ENCODE measurements at places on chromosomes 11 and 22. TPM values are rescaled to one million over a fixed set of nuclear protein-coding genes. Genes with fewer than 3 reads are reported as not detected.
A peak's percentile ranks its signal among the peaks of the same experiment; 100 is the strongest.

RIC3 gene
- not detected for total RNA-seq

CLCF1 gene
- 6.1 TPM for total RNA-seq

GRCh38 chr22:50032109-50032871 is 19.7 kb upstream of the IL17REL start:
- H3K4me1 ChIP-seq: no peaks in the 10 kb centered on the region
- H3K27ac ChIP-seq: no peak overlapping the region
- H3K4me3 ChIP-seq: no peak overlapping the region
- peaks cover 14% of the 10 kb centered on the region for H3K27me3 ChIP-seq
- H3K36me3 ChIP-seq: no peaks in the 10 kb centered on the region

CCDC157 gene
- total RNA-seq: 1.2 TPM

FJX1 gene
- 14.9 TPM for total RNA-seq

- H3K36me3 ChIP-seq: peaks cover 8% of the 10 kb centered on the region
- DNase-seq: no peak
- no peaks in the 10 kb centered on the region for H3K4me1 ChIP-seq
- no peaks in the 10 kb centered on the region for H3K27me3 ChIP-seq
Observed at GRCh38 chr11:75577207-75577606, 15.2 kb downstream of the SERPINH1 start.

DNA sequence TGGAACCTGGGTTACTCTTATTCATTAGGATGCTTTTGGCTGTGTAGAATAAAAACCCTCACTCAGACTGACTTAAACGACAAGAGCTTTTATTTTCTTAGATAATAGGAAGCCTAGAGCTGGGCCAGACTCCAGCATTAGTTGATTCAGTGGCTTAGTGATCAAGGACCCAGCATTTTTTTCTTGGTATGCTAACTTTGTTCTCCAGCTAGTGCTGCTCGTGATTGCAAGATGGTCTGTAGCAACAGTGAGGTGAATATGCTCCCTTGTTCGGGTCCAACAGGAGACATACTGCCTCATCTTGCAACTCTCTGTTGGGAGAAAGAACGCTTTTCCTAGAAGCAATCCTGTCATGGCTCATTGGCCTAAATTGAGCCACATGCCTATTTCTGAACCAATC is 33.4 kb downstream of the INSC start:
- no peak for DNase-seq
- no peak overlapping the region for H3K4me3 ChIP-seq
- 0 out of 2 replicates have a peak, but pooled peaks cover 2% of the 10 kb centered on the region for H3K27me3 ChIP-seq
- no peak overlapping the region for H3K27ac ChIP-seq
- H3K4me1 ChIP-seq: no peaks in the 10 kb centered on the region

GRCh38 chr11:131868629-131869507 is 498.5 kb downstream of the NTM start:
- no peaks in the 10 kb centered on the region for H3K4me1 ChIP-seq
- no peaks in the 10 kb centered on the region for H3K27me3 ChIP-seq
- H3K4me3 ChIP-seq: no peak overlapping the region

DNA sequence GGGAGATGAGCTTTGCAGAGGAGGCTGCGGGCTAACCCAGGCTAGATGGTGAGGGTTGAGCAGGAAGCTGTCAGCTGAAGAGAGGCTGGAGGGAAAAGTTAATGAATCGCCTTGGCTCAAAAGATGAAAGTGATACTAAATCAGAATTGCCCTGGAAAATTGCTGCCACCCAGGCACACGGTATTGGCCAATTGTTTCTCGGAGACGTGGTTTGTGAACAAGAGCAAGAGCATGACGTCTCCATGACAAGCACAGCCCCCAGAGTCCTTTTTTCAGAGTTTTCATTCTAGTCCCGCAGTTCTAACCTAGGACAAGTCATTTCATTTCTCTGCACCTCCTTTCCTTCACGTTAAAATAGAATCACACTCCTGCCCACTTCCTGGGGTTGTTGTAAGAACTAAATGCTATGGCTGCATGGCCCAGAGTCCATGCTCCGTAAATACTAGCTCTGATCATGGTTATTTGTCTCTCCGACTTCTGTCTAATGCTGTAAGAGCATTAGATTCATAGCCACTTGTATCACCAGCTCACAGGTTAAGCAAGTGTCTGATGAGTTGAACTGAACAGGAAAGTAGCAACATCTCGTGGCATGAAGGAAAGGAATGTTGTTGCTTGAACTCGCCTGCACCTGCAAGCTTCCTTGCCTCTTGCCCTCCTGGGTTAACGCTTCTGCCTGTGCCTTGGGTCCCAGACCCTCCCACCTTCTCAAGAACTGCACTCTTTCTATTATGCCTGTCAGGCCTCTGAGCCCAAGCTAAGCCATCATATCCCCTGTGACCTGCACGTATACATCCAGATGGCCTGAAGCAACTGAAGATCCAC is 33.8 kb upstream of the NUP50 start:
- no peak overlapping the region for H3K4me3 ChIP-seq
- no peaks in the 10 kb centered on the region for H3K4me1 ChIP-seq
- H3K36me3 ChIP-seq: no peaks in the 10 kb centered on the region

OR51B4 gene
- total RNA-seq: not detected

GRCh38 chr11:12884751-12885318 is 124.3 kb upstream of the RASSF10 start:
- no peaks in the 10 kb centered on the region for H3K27me3 ChIP-seq
- H3K4me3 ChIP-seq: no peak overlapping the region
- no peaks in the 10 kb centered on the region for H3K4me1 ChIP-seq
- peaks cover 20% of the 10 kb centered on the region for H3K36me3 ChIP-seq
- H3K27ac ChIP-seq: no peak overlapping the region
- no peak for DNase-seq

OR8G5 gene
- total RNA-seq: not detected

XKR3 gene
- not detected for total RNA-seq

LRRC74B gene
- total RNA-seq: not detected

DNA sequence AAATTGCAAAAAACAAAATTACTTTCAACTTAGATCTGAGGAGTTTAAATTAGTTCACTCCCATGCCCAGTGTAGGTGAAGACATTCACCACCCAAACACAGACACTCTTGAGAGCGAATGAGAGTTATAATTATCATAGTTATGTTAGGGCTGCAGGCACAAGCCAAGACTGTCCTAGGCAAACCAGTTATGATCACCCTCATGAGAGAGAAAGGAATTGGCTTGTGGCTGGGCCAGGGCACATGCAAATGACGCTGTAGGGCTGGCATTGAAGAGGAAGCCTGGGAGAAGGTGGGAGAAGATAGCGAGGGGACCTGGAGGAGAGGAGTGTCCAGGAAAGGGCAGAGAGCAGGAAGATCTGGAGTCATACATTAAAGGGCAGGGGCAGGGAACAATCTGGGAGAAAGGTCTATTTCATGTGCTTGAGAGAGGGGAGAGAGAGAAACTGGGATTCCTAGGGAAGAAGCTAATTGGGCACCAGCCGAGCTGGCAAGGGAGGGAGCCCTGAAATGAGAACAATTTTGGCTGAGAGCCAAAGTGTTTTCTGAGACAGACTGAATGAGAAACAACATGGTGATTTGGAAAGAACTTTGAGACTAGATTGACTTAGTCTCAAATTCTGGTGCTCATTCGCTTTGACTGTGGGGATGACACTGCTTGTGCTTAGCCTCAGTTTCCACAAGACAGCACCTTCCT is 279.9 kb downstream of the KIRREL3 start:
- H3K4me3 ChIP-seq: no peak overlapping the region
- H3K27ac ChIP-seq: no peak overlapping the region
- H3K4me1 ChIP-seq: no peaks in the 10 kb centered on the region
- no peak for DNase-seq

- H3K4me1 ChIP-seq: no peaks in the 10 kb centered on the region
- no peak overlapping the region for H3K4me3 ChIP-seq
- H3K27me3 ChIP-seq: no peaks in the 10 kb centered on the region
- no peak overlapping the region for H3K27ac ChIP-seq
- H3K36me3 ChIP-seq: no peaks in the 10 kb centered on the region
Observed at GRCh38 chr22:30270832-30271231, 4.2 kb upstream of the OSM start.

DNA sequence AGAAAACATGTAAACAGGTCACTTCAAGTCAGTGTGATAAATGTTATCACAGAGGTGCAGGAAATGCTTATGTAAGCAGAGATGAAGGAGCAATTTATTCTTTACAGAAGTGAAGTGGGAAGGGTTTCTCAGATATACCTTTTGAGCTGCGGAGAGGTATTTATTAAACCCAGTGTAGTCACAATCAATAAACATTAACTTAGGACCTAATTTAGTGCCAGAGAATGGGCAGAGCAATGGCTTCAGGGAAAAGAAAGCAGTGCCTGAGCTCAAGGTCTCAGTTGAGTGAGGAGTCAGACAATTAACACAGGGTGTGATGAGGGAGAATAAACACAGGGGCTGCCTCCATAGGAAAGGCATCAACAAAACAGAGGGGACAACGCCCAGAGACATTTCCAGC is 1.9 kb downstream of the MS4A5 start:
- no peak overlapping the region for H3K4me3 ChIP-seq
- no peak overlapping the region for H3K27ac ChIP-seq

DNA sequence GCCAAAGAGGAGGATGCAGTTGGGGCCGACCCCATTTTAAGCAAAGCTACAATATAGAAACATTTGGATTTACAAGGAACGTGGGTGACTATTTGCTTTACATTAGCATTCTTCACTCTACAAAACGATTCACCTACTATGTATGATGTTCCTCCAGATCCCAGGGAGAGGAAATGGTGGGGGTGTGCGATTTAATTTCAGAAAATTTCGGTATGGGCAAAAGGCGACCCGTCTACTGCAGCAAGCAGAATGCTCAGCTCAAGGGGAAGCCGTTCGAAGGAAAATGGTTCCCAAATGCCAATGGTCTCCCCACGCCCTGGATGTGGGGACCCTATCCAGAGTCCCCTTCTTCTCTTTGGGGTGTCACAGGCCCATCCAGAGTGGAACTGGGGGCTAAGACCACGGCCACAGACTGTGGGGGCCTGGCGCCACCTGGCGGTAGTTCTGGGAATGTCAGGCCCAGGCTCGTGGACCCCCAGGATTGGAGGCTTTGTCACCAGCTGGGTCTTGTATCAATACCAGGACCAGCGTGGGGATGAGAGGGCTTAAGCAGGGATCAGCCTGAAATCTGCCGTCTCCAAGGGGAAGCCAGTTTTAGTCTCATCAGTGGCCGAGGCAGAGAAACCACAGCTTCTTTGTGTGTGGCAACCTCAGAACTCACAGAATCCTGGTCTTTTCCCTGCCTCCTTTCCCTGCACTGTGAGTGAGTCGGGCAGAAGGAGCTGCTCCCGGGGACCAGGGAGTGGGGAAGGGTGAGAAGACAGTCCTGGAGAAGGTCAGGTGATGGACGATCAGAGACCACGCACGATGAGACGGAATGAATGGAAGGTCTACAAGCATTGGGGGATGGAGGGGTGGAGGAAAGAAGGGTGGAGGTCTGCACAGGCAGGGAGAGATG is 8.4 kb downstream of the LRRC10B start:
- no peaks in the 10 kb centered on the region for H3K36me3 ChIP-seq
- no peaks in the 10 kb centered on the region for H3K27me3 ChIP-seq
- H3K27ac ChIP-seq: no peak overlapping the region
- no peak overlapping the region for H3K4me3 ChIP-seq

- no peaks in the 10 kb centered on the region for H3K36me3 ChIP-seq
- no peaks in the 10 kb centered on the region for H3K27me3 ChIP-seq
- peak; percentile 92 for DNase-seq
- no peak overlapping the region for H3K4me3 ChIP-seq
- H3K27ac ChIP-seq: peak overlapping the region; percentile 62
Observed at GRCh38 chr11:16117989-16118756, 238.2 kb downstream of the SOX6 start.

OR56A1 gene
- not detected for total RNA-seq

- no peaks in the 10 kb centered on the region for H3K27me3 ChIP-seq
- H3K27ac ChIP-seq: no peak overlapping the region
- H3K4me3 ChIP-seq: no peak overlapping the region
- no peak for DNase-seq
- H3K36me3 ChIP-seq: no peaks in the 10 kb centered on the region
Observed at GRCh38 chr11:88480223-88480622, 142.7 kb upstream of the CTSC start.

DNA sequence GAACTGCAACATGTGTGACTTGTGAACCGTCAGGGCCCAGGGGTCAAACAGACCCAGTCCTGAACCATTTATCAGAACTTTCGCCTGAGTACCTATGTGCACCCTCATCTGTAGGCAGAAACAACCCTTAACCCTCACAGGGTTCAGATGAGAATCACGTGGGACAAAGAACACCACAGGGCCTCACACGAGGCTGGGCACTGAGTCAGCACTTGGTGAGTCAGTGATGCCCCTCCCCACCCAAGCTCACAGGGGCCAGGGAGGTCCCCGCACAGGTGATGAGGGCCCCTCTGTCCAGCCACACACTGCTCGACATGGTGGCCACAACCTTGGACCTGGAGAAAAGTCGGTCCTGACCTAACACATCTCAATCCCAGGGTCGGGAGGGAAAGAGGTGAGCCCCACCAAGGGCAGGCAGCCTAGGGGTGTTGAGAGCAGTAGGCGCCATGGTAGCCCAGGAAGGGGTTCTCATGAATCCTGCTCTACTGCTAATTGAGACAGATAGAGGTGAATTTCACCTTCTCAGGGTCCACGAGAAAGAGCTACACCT is 176.4 kb downstream of the SHANK2 start:
- 0 out of 2 replicates have a peak, but pooled peaks cover 5% of the 10 kb centered on the region for H3K27me3 ChIP-seq
- no peak for DNase-seq
- H3K4me1 ChIP-seq: no peaks in the 10 kb centered on the region
- H3K36me3 ChIP-seq: no peaks in the 10 kb centered on the region
- H3K27ac ChIP-seq: no peak overlapping the region
- H3K4me3 ChIP-seq: no peak overlapping the region

GLB1L3 gene
- total RNA-seq: not detected

MAPK1 gene
- 97.9 TPM for total RNA-seq

OR6T1 gene
- total RNA-seq: not detected

OR8G1 gene
- not detected for total RNA-seq

GRCh38 chr22:20531404-20532201 is 24.2 kb downstream of the MED15 start:
- peaks cover 27% of the 10 kb centered on the region for H3K4me1 ChIP-seq
- H3K27ac ChIP-seq: peak overlapping the region; percentile 63
- peak; percentile 78 for DNase-seq
- peaks cover 14% of the 10 kb centered on the region for H3K36me3 ChIP-seq

FAT3 gene
- 23.1 TPM for total RNA-seq

- H3K27me3 ChIP-seq: no peaks in the 10 kb centered on the region
- H3K4me3 ChIP-seq: no peak overlapping the region
Observed at GRCh38 chr11:79243422-79244210, 197.2 kb downstream of the TENM4 start.

SLC1A2 gene
- not detected for total RNA-seq

FAM180B gene
- 0.16 TPM for total RNA-seq

KDM4E gene
- total RNA-seq: not detected

- H3K27me3 ChIP-seq: no peaks in the 10 kb centered on the region
- H3K36me3 ChIP-seq: no peaks in the 10 kb centered on the region
- DNase-seq: no peak
- H3K4me1 ChIP-seq: no peaks in the 10 kb centered on the region
- no peak overlapping the region for H3K4me3 ChIP-seq
Observed at GRCh38 chr22:29157759-29158535, 47.7 kb upstream of the EMID1 start.

DNA sequence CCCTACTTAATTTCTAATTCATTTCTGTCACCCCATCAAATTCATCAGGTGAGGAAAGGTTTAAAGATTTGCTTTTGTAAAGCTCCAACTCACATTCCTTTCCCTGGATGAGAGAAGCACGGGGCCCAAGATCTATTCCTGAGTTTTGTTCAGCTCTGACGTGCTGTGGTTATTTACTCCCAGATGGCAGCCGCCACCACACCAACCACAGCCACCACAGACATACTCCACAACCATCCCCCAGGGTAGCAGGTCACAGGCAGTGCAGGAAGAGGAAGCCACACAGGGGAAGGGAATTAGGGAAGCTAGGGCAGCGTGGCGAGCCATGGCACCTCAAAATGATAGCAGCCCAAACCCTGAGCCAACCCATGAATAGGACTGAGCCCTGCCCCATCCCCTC is 63.5 kb upstream of the CSNK2A3 start:
- no peaks in the 10 kb centered on the region for H3K27me3 ChIP-seq
- no peaks in the 10 kb centered on the region for H3K36me3 ChIP-seq
- peaks cover 19% of the 10 kb centered on the region for H3K4me1 ChIP-seq
- no peak overlapping the region for H3K4me3 ChIP-seq

SMIM38 gene
- total RNA-seq: 0.30 TPM

RAB3IL1 gene
- 0.53 TPM for total RNA-seq

All from SJCRH30 (cell line).